ENCODE measurements at places on chromosomes 2 and 18. TPM values are rescaled to one million over a fixed set of nuclear protein-coding genes. Genes with fewer than 3 reads are reported as not detected.

DNA sequence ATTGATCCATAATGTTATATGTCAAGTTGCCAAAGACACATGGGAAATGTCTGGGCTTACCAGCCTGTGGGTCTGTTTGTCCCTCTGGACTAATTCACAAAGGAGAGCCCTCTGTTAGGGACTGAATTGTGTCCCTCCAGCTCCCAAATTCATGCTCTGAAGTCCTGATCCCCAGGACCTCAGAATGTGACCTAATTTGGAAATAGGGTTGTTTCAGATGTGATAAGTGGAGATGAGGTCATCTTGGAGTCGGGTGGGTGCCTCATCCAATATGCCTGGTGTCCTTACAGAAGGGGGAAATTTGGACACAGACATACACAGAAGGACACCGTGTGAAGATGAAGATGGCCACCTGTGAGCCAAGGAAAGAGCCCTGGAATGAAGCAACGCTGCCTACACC, 41.4 kb upstream of the ROCK2 start:
- DNase-seq: no peak

DNA sequence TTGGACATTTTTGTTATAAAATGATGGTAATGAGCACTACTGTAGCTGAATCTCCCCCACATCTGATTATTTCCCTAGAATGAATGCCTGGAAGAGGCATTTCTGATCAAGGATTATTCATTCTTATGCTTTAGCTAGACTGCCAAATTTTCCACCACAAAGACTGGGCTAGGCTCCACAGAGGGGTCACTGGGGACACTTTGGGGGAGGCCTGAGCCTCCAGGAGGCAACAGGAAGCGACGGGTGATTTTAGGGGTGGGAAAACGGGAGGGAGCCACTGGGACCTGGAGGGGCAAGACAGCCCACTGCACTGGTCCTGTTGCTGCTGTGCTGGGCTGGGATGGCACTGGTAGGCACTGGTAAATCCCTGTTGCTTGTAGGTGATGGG, 2.4 kb upstream of the ASB1 start:
- DNase-seq: no peak

DNA sequence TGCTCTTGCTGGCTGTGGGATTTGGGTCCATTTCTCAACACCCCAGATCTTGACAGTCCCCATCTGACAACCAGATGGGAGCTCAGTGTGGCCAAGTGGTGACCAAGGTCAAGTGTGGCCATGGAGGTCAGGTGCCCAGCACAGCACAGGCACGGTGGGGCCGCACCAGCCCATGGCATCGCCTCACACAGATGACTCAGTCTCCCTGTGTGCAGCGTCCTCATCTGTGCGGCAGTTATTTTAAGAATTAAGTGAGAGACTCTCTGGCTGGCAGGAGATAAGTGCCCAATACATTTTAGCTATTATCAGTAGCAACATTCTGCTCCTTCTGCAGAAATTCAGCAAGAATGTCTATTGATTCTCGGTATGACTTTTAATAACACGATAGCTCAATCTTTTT, 167.2 kb downstream of the DDX1 start:
- peak; percentile 32 for DNase-seq

The SH3BP4 gene
- 42.6 TPM for total RNA-seq

The GREB1 gene
- total RNA-seq: 7.5 TPM

The WDR43 gene
- total RNA-seq: 66.9 TPM

All from type B pancreatic cell (in vitro differentiated cells).